ENCODE measurements at places on chromosomes 2 and 18.

DNA sequence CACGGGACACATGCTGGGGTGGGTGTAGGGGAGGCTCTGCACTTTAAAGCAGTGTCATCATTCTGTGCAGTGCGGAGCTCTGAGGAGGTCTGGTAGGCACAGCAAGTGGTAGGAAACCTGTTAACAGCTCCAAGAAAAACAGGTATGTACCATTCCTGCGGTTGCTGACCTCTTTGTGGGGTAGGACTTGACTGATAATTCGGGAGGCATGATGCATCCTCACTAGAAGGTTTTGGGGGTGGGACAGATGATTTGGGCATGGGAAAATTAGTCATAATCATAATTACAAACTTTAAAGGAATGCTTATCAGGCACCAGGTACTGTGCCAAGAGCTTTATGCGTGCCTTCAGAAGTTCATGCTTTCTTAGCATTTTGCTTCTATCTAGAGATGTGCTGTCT is 9.7 kb downstream of the DOK1 start:
- no peak for DNase-seq

DNA sequence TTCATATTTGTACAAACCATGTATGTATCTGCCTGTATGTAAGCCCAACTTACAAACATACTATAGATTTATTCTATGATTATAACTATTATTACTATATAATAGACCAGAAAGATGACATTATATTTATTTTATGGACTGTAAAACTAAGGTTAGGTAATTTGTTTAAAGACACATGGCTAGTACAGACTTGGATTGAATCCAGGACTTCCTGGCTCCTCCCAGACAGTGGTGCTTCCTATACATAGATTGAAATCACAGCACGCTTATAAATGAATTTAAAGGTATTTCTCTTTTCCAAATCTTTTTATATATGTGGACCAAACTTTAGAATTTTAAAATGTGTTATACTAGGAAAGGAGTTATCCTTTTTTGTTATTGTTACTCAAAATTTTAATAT is 151.6 kb upstream of the MYO3B start:
- DNase-seq = no peak

GRCh38 chr2:103293742-103294077 is 531.9 kb downstream of the TMEM182 start:
- DNase-seq = no peak

- no peak for DNase-seq
These were observed 67.9 kb downstream of the LCLAT1 start for GRCh38 chr2:30514848-30515435.

DNA sequence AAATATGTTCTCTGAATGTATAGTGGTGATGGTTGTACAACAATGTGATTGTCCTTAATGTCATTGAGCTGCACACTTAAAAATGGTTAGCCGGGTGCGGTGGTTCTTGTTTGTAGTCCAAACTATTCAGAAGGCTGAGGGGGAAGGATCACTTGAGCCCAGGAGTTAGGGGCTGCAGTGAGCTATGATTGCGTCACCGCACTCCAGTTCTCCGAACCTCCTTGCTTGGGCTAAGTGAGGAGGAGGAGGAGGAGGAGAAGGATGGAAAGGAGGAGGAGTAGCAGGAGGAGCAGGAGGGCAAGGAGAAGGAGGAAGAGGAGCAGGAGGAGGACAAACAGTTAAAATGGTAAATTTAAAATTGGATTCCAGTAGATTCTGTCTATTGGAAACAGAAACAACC is 10.5 kb downstream of the SLC14A1 start:
- DNase-seq = no peak

Measured in stimulated activated CD8-positive, alpha-beta memory T cell treated with anti-CD3 and anti-CD28 coated beads, Interleukin-15, amount 100 ng/mL, for 4 hours (primary cell).